Astrocyte of the spinal cord (primary cell): ENCODE measurements at places on chromosomes 5 and 9.

GRCh38 chr5:50888751-50889150, 222.3 kb downstream of the PARP8 start:
- no peak for DNase-seq

DNA sequence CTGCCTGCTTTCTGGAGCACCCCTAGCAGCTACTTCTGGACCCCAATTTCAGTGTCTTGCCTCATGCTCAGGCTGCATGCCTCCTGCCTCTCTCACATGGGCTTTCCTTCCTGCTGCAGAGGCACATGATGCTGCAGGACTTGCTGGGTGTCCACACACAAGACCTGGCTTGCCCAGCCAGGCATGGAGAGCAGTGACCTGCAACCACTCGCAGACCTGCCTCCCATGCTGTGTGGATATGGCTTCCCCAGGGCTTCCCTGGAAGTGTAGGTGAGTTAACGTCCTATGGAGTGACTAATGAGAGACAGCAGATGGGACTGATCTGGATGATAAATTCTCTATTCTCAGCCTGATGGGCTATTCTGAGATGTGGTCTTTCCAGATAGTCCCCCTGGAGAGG, 53.2 kb upstream of the SMIM32 start:
- DNase-seq: no peak

GRCh38 chr9:137453643-137454081, 5.5 kb downstream of the NSMF start:
- peak; percentile 64 for DNase-seq

DNA sequence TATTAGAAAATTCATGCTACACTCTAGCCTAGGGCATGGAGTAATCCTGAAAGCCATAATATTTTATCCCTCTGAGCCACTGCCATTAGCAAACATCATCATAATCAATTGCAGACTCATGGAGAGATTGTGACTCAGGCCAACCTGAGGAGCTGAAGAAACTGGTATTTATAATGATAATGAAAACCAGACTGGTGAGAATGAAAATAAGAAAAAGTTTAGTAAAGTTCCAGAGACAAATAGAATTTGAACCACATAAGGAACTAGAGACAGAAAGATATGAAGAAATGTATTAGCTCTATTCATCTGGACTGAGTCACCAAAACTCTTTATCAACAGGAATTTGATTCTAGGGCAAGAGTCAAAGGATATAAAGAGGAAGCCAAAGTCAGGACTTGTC, 158.7 kb downstream of the DRD1 start:
- peak; percentile 4 for DNase-seq

- DNase-seq: no peak
These were observed 2.9 kb downstream of the GNPDA1 start for GRCh38 chr5:142009886-142010285.

DNA sequence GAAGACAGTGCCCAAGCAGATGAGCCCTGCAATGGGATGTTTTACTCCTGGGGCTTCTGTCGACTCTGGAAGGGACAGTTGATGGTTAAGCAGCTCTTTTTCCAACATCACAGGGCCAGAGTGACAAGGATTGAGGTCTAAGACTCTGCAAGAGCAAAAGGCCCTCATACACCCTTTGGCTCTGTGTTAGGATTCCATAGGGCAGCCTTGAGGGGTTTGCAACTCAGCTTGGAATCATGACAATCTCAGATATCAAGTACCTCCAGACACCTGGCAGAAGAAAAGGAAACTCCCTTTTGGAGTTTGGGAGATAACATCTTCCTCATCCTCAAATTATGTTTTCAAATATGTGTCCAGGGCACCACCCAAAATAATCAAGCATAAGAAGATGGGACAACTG, 205.7 kb downstream of the GNA14 start:
- no peak for DNase-seq

DNA sequence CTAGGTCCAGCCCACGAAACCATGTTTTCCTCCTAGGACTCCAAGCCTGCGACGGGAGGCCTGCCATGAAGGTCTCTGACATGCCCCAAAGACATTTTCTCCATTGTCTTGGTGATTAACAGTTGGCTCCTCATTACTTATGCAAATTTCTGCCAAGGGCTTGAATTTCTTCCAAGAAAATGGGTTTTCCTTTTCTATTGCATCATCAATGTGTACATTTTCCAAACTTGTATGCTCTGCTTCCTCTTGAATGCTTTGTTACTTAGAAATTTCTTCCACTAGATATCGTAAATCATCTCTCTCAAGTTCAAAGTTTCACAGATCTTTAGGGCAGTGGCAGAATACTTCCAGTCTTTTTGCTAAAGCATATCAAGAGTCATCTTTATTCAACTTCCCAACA, 1792.7 kb upstream of the CDH9 start:
- no peak for DNase-seq

DNA sequence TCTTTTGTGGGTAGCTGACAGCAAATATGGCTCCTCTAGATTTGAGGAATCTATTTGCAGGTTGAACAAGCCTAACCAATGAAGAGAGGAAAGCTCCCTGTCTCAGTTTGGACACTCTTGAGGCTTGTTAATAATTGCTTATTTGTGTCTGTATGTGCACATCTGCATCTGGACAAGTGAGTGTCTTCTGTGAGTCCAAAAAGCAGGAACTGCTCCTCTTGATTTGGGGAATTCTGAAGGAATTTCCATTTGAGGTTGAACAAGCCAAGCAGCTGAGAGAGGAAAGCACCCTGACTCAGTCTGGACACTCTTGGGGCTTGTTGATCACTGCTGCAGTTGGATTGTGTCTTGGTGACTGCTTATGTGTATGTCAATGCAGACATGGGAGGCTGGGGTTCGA, 211.6 kb downstream of the DTWD2 start:
- DNase-seq: no peak

GRCh38 chr5:171981847-171982246, 24.6 kb downstream of the FBXW11 start:
- no peak for DNase-seq

- DNase-seq: peak; percentile 22
These were observed 179.2 kb downstream of the DAB2IP start for GRCh38 chr9:121830441-121831140.

DNA sequence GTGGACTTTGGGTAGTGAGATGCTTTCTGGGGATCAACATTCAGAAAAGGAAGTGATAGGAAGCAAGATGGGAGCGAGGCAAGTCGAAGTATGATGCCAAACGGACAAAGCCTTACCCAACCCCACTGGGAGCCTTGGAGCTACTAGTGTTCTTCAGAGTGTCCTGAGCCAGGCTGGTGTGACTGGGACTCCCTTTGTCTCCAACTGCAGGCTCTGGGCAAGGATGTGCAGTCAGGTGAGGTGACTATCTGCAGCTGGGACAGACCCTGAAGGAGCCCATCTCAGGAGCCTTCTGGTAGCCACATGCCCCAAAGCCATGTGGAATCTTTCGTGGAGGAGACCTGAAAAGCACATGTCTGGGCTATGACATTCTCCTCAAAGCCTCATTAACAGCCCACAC, 360.6 kb downstream of the MTRR start:
- DNase-seq: no peak

DNA sequence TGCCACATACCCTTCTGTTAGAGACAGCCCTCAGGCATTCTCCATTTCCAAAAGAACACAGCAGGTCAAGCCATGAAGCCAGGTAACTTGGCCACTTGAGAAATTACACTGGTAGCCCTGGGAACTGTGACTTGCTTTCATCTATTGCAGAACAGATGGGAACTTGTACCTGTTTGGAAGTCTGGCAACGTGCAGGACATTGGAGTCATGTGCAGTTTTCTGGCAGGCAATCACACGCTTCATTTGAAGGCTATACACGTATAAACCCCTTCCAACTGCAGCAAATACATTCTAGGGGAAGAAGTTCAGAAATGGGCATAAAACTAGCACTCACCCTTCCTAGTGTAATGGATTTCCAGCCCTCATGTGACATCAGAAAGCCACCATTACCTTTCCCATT, 54.0 kb downstream of the WDR41 start:
- no peak for DNase-seq

- no peak for DNase-seq
These were observed 5.6 kb downstream of the INPP5E start for GRCh38 chr9:136433849-136434579.

DNA sequence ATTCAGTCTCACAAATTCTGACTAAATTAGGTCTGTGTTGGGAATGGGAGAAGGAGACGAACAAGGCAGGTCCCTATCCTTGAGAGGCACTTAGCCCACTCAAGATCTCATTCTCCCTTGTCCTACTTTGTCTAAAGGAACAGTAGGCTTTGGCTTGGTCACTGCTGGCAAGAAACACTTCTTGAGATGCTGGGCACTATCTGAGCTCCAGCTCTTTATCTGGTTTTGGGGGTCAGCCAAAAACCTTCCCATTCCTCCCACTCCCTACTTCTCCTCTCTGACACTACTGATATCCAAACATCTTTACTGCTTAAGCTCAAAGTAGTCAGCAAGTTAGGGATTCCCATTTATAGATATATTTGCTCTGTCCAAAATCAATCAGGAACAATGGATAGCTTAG, 155.2 kb downstream of the MAPKAP1 start:
- DNase-seq: no peak

- DNase-seq: no peak
These were observed 550 bp downstream of the IFNE start for GRCh38 chr9:21481470-21482056.

GRCh38 chr9:89854715-89855475, 250.1 kb downstream of the GADD45G start:
- no peak for DNase-seq

GRCh38 chr9:102642651-102643050, 352.5 kb upstream of the CYLC2 start:
- DNase-seq: no peak

DNA sequence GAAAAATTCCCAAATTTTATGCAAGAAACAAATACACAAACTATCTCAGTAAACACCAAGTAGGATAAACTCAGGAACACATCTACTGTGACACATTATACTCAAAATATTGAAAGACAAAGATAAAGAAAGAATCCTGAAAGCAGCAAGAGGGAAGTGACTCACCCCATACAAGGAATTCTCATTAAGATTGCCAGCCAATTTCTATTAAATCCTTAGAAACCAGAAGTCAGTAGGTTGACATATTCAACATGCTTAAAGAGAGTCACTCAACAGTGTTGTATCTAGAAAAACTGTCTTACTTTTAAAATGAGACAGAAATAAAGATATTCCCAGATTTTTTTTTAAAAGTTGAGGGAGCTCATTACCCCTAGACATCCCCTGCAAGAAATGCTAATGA, 15.5 kb downstream of the SPATA31E1 start:
- peak; percentile 23 for DNase-seq

DNA sequence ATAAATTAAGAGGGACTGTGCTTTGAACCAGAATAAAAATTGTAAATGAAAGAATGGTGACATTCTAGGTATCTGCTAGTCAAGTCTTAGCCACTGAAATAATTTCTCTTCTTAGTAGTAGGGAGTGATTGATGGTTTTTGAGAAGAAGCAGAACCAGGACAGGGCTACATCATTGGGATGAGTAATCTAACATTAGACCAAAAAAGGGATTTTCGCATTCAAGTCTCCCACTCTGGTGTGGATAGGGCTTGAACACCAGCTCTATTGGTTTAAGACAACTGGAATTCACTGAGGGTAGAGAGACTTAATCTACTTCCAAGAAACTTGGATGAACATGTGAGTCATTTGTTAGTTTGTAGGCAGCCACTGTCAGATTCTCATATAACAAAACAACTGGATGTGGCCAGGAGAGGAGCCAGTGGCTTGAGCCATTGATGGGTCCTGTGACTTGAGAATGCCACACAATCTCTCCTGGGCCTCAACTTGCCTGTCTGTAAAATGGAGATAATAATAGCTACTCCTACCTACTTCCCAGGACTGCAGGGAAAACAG, 16.6 kb downstream of the FAT2 start:
- no peak for DNase-seq

DNA sequence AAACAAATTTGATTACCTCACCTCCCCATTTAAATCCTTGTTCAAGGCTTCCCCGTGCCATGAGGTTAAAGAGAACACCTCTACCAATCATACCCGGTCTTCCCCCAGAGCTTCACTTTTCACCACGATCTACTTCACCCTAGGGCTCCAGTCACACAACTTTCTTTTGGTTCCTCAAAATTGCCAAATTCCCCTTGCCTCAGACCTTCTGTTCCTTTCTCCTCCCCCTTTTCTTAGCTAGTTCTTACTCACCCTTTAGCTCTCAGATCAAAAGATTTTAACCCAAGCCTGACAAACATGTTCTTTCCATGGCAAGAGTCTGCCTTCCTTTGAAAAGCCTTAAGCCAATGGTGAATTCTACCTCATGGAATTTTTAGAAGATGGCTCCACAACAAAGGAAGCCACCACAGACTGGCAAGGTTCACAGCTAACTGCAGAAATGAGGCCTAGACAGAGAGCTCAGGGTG, 56.7 kb downstream of the MAPKAP1 start:
- peak; percentile 43 for DNase-seq

DNA sequence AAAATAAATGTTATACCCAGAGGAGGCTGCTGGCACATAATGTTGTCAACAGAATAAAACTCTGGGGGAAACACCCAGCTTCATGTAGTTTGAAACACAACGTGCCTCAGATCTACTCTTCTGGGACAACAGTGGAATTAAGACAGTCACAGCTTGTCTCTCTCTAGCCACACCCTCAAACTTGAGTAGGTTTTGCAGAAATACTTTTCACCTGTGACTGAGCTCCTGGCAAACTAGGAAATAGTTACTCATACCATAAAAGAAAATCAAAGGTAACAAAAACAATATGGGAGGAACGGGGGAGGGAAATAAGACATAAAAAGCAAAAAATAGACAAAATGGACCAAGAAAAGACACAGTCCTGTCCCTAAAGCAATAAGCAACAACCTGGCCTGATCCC, 14.4 kb downstream of the ELAVL2 start:
- no peak for DNase-seq

GRCh38 chr5:65674749-65675148, 47.2 kb downstream of the SGTB start:
- DNase-seq: no peak

GRCh38 chr5:98365126-98365525, 408.3 kb upstream of the RGMB start:
- DNase-seq: no peak

GRCh38 chr5:147835386-147835798, 3.9 kb upstream of the SPINK1 start:
- no peak for DNase-seq

DNA sequence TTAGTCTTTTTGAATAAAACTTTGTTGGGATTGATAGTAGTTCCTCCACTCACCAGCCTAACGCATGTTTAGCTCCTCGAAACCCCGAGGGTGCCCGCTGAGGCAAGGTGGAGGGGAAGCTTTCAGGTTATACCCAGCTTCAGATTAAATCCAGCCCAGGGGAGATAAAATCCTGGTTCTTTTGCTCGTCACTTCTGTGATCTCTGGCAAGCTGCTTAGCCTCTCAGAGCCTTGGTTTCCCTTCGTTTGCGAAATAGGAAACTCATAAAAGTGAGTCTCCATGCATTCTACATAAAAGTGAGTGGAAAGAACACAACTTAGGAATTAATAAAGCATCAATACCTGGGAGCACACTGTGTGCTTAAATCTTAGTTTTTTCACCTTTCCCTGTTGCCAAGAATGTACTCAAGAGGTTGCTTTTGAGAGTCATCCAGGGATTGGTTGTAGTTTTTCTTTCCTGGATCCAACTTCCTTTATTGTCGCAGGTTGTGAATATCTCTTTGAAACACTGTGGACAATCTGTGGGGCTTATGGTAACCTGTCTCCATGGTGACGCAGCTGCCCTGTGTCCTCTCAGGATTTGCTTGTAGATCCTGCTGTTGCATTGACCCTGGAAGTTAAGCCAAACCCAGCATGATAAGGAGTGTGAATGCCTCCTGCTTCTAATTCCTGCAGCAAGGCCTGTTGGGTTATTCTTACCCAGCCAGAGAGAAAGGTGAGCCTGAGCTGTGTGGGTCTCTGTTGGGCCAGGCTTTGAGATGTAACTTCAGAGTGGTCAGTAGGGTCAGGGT, 2.0 kb downstream of the GALNT12 start:
- DNase-seq: no peak

- no peak for DNase-seq
These were observed 331.0 kb downstream of the GLIS3 start for GRCh38 chr9:3968891-3969290.
